Activated CD4-positive, alpha-beta memory T cell treated with anti-CD3 and anti-CD28 coated beads, Interleukin-2, amount 10 ng/mL, durations not matched to agents 7 days and 5 days (primary cell): ENCODE measurements at places on chromosomes 7 and 10. TPM values are rescaled to one million over a fixed set of nuclear protein-coding genes. Genes with fewer than 3 reads are reported as not detected.

The TMEM176A gene
- total RNA-seq, result not detected

The C10orf62 gene
- not detected for total RNA-seq

The SLC26A5 gene
- not detected for total RNA-seq

The ANKRD22 gene
- total RNA-seq, result 0.15 TPM

- no peak overlapping the region for H3K27ac ChIP-seq
- no peaks in the 10 kb centered on the region for H3K4me1 ChIP-seq
These were observed 226.1 kb downstream of the CDC14C start for GRCh38 chr7:49150486-49150885.

GRCh38 chr7:113159746-113160339 lies 41.5 kb upstream of the SMIM30 start:
- H3K4me1 ChIP-seq, result no peaks in the 10 kb centered on the region
- no peaks in the 10 kb centered on the region for H3K36me3 ChIP-seq
- H3K4me3 ChIP-seq, result no peak overlapping the region
- H3K27me3 ChIP-seq, result no peaks in the 10 kb centered on the region

GRCh38 chr7:142380069-142380468 lies 122.2 kb upstream of the PRSS58 start:
- no peak for DNase-seq
- peaks cover 9% of the 10 kb centered on the region for H3K27me3 ChIP-seq
- H3K4me3 ChIP-seq, result no peak overlapping the region
- H3K4me1 ChIP-seq, result peaks cover 25% of the 10 kb centered on the region
- H3K36me3 ChIP-seq, result no peaks in the 10 kb centered on the region

DNA sequence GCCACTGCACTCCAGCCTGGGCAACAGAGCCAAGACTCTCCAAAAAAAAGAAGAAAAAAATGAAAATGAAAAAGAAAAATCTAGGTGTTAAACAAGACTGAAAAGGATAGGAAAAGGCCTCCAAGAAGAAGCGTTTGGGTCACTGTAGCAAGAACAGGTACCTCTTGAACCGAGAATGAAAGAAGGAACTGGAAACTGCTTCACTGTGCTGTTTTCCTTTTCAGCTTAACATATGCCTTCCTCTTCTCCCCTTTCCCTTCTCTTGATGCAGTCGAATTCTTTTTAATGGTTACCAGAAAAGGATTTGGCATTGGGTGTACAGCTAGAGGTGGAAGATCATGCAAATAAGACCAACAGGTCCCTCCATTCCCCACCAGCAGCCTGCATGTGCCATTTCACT lies 28.1 kb downstream of the LRRC4 start:
- H3K4me1 ChIP-seq, result peaks cover 15% of the 10 kb centered on the region
- H3K36me3 ChIP-seq, result peaks cover 2% of the 10 kb centered on the region
- no peaks in the 10 kb centered on the region for H3K27me3 ChIP-seq
- H3K27ac ChIP-seq, result no peak overlapping the region

- H3K27ac ChIP-seq, result no peak overlapping the region
- H3K4me3 ChIP-seq, result no peak overlapping the region
- peaks cover 70% of the 10 kb centered on the region for H3K27me3 ChIP-seq
These were observed 4.8 kb downstream of the ADRB1 start for GRCh38 chr10:114048472-114048871.

- H3K4me3 ChIP-seq, result no peak overlapping the region
- H3K27ac ChIP-seq, result no peak overlapping the region
- peaks cover 17% of the 10 kb centered on the region for H3K27me3 ChIP-seq
- H3K4me1 ChIP-seq, result no peaks in the 10 kb centered on the region
- no peaks in the 10 kb centered on the region for H3K36me3 ChIP-seq
- no peak for DNase-seq
These were observed 124.4 kb downstream of the CCDC3 start for GRCh38 chr10:12877150-12877549.

- no peak overlapping the region for H3K4me3 ChIP-seq
- H3K27me3 ChIP-seq, result no peaks in the 10 kb centered on the region
- DNase-seq, result no peak
- H3K36me3 ChIP-seq, result no peaks in the 10 kb centered on the region
- H3K4me1 ChIP-seq, result no peaks in the 10 kb centered on the region
These were observed 56.8 kb upstream of the CD36 start for GRCh38 chr7:80581486-80582260.

DNA sequence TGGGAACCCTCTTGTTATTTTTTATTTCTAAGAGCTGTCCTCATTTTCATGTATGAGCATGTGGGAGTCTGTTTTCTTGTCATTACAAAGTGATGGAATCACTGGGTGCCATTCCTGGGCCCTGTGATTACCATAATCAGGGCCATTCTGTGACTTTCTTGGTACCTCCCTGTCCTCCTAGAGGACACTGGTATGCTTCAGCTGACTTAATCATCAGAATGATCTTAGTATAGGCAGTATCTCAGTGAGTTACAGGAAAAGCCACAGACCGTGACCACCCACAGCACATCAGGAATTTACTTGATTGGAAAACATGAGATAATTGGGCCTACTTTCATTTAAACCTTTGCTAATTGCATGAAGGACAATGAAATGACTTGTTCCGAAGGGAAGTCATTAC lies 7.2 kb downstream of the NOM1 start:
- DNase-seq, result no peak
- H3K4me3 ChIP-seq, result no peak overlapping the region
- H3K36me3 ChIP-seq, result peaks cover 64% of the 10 kb centered on the region
- no peak overlapping the region for H3K27ac ChIP-seq
- H3K27me3 ChIP-seq, result no peaks in the 10 kb centered on the region
- peaks cover 27% of the 10 kb centered on the region for H3K4me1 ChIP-seq

DNA sequence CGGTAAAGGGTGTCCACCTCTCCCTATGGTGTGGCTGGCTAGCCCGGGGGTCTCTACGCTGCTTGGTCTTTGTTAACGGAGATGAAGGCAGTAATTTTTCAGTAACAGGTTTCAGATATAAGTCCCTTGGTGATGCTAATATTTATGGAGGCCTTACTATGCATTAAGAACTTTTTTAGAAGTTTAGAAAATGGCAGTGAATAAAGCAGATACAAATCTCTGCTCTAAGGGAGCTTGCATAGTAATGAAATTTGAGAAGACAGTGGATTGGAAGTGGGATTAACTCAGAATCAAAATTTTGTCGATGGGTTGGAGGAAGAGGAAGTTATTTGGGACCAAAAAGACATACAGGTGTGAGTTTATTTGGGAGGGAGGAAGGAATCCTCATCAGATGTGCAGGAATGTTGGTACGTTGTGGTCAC lies 445 bp downstream of the SSBP1 start:
- H3K27ac ChIP-seq, result peak overlapping the region; percentile 93
- peaks cover 38% of the 10 kb centered on the region for H3K36me3 ChIP-seq
- DNase-seq, result no peak
- H3K4me3 ChIP-seq, result peak overlapping the region; percentile 94
- H3K4me1 ChIP-seq, result peaks cover 41% of the 10 kb centered on the region
- H3K27me3 ChIP-seq, result no peaks in the 10 kb centered on the region

DNA sequence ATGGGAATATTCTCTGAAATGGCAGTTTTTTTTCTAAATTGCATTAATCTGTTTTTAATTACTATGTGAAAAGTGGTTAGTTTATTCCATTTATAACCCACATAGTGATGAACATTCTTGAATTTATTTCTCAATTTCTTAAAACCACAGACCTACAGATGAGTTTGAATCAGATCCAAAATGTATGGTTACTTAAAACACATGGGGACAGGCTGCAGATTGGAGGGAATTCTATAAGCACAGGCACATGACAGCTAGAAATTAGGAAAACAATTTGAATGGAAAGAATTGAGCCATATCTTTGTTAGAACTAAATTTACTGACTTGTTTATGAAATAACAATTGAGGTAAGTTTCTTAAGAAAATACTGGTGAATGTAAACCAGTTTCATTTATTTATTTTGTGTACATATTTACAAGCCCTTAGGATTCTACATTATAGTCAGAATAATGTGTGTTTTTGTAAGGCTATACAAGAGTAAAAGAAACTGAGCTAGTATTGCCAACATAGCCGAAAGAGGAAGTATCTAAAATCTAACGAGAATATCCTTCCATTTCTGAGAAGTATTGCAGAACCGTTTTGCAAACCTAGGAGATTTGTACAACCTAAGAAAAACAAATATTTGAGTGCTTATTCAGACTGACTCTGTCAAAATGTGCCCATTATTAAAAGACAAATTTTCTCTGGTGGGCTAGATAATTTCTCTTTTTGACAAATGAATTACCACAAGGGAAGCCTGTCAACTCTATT lies 434.3 kb upstream of the SEMA3D start:
- H3K4me3 ChIP-seq, result no peak overlapping the region
- H3K36me3 ChIP-seq, result no peaks in the 10 kb centered on the region
- no peaks in the 10 kb centered on the region for H3K4me1 ChIP-seq
- DNase-seq, result no peak
